T-helper 9 cell (primary cell): ENCODE measurements at places on chromosomes 2 and 18.

DNA sequence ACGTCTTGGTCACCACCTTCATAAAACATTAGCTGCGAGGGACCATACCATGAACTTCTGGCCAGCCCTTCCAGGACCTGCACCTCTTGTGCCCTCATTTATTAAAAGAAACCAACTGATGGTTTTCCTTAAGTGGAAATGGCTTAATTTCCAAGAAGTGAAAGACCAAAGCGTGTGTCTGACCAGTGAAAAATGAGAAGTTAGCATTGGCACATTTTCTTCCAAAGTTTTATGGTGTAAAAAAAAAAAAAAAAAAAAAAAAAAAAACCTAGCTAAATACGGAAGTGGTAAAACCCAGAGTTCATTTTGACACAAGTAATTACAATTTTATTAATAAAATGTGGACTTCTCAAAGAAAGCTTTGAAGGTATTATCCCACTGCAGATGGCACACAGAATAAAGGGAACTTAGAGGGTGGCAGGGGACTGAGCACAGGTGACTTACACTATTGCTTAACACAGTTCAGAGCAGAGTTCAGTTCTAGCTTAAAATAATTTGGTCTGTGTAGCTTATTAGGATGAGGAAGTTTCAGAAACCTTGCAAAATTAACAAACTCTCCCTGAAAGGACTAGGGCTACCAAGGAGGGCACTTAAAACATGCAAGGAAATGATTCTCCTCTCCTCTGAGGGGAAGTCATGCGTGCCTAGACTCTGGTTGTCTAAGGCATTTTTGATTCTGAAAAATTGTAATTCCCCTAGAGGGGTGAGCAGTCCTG, 42.2 kb upstream of the EPG5 start:
- DNase-seq, result no peak

DNA sequence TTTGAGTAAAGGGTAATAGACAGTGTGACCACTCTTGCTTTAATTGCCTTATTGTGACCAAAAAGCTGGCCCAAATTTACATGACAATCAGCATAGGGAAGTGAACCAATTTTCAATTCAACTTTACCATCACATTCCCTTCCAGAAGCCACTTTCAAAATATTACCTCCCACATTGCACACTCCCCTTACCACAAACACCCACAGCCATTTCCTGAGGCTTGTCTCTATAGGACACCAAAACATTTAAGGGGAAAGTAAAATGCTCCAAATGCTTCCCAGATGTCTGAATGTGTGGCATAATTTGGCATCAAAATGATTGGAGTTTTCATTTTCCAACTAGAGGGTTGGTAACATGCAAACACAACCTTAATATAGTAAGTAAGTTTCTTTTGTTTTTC, 616.1 kb downstream of the SLC4A3 start:
- no peak for DNase-seq

- no peak for DNase-seq
These were observed 163.9 kb upstream of the ID2 start for GRCh38 chr2:8517850-8518498.

- DNase-seq, result no peak
These were observed 131.0 kb upstream of the TRIB2 start for GRCh38 chr2:12585784-12586183.

- DNase-seq, result no peak
These were observed 907.7 kb downstream of the TMEM182 start for GRCh38 chr2:103669531-103669930.

GRCh38 chr18:66616523-66616983, 12.7 kb upstream of the CDH19 start:
- no peak for DNase-seq

- DNase-seq, result no peak
These were observed 15.2 kb downstream of the R3HDM1 start for GRCh38 chr2:135546436-135546835.

DNA sequence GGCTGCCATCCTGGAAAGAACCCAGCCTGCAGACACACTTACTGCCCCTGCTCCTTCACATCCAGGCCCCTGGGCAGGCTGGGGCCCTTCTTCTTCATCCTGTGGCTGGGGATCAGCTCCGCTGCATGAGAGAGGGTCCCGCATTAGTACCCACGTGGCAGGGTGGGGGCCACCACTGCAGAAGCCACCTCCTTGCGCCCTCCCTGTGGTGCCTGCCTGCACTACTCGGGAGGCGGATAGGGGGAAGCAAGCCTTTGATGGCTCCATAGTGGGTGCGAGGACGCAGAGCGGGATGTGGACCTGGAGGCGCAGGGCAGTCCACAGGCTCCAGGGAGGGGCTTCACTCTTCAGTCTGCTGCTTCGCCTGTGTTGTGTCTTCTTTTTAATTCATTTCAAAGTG, 46.7 kb downstream of the GPC1 start:
- no peak for DNase-seq

GRCh38 chr18:48193521-48194492, 215.4 kb downstream of the ZBTB7C start:
- no peak for DNase-seq

DNA sequence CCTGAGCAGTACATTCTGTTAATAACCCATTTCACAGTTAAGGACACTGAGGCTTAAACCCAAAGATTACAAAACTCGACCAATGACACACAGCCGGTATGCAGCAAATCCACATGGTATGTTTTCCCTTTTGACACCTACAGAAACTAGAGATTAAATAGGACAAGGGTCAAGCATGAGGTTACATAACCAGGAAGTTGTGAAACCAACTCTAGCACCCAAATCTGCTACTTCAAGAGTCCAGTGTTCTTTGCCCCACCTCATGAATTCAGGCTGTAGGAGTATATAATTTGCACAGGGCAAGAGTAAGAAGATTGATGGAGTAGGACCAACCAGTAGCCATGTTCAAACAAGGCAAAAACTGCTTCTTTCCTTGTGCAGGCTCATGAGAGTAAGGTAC, 249.8 kb downstream of the BCL11A start:
- DNase-seq, result no peak

- no peak for DNase-seq
These were observed 61.3 kb downstream of the CUL3 start for GRCh38 chr2:224523626-224524577.

DNA sequence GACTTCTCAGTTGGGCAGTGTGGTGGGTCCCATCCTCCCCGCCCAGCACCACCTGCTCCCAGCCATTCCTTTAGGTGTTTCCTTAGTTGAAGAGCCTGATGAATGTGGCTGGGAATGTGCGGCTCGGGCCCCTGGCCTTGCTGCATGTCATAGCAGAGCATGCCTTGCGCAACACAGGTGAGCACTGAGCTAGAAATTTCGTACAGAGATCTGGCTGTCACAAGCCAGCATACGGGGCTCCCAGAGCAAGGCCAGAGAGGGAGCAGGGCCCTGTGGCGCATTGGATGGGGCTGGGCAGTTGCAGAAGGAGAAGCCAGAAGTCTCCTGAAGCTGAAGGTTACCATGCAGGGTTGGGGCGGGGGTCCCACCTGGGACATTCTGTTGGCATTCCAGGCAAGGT, 129.7 kb downstream of the WDSUB1 start:
- DNase-seq, result no peak

DNA sequence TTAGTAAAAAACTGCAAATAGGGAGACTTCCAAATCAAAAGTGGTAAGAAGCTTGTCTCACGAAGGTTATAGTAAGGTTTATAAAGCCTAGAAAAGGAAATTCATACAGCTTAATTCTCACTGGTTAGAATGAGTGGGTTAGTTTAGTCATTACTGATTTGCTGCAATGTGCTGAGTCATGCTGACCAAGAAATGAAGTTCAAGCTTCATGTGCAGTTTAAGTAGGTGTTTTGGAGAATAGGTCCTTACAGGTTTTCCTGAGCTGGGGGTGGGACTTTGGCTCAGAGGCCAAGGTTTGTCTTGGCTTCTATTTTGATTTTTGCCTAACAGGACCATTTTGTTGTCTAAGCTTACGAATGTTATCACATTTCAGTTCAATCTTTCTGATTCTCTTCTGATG, 15.1 kb downstream of the CLIP4 start:
- DNase-seq, result no peak

- no peak for DNase-seq
These were observed 1.7 kb upstream of the FOSL2 start for GRCh38 chr2:28390746-28391563.

DNA sequence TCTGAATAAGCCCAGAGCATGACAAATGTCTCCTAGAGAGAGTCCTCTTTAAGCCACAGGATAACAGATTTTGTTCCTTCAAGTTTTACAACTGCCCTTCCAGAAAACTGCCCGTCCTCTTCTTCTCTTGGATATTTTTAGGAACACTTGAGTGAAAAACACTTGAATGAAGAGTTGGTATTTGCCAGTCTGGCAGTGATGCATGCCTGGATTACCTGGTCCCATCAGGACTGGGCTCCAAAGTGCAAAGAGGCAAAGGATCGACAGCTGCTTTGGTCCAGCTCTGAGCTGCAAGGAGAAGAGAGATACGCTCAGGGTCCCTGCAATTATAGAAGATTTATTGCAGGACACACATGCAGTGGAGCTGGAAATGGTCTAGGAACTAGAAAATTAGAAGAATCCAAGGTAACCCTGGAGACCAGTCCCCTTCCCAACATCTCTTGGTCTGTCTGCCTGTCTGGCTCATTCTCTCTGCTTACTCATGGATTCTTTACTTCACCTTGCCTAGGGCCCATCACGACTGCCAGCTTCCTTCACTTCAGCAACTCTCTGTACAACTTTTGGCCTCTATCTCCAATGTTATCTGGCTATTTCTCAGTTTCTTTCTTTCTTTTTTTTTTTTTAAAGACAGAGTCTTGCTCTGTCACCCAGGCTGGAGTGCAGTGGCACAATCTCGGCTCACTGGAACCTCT, 112.1 kb upstream of the SIX2 start:
- DNase-seq, result no peak

DNA sequence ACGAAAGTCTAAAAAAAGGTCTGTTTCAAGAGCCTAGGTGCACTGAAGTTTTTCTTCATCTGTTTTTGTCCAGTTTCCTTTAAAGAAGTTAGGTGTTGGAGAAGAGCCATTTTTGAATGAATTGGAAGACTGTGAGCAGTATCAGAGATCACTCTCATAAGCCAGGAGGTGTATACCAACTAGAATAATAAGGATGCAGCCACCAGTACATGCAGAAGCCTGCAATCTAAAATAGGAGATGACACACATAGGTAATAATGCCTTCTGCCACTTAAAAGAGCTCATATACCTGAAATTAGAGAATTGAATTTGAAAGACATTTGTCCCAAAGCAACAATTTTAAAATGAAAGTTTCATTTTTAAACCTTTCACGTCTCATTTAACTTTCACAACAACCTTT, 81.7 kb downstream of the RBMS1 start:
- DNase-seq, result no peak

DNA sequence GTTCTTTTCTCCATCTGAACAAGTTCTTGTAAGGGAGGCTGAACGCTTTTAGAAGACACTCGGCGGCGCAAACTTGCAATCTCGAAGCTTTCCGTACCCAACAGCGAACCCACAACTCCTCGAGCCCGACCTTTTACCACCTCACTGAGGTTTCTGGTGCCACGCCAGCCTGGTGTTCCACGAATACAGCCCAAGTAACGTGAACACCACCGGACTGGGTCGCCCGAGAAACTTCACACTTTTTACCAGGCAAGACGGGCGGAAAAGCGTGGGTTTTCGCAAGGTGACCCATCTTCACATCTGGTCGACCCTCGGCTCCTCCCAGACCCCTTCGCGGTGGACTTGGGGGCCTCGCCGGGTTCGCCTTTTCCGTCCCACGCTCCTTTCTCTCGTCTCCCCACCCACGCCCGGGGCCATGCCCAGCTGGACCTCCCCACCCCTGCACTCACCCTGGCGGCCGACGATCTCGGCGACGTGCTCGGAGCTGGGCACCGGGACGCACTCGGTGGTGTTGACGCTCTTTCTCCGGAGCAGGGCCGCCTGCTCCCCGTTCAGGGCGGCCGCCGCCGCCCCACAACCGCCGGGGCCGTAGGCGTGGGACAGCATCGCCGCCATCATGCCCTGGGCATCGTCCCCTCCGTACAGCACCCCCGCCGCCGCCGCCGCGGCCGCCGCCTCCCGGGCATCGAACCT, 1.2 kb downstream of the MEX3C start:
- DNase-seq, result peak; percentile 30

GRCh38 chr18:13366541-13366940, 148.0 kb downstream of the LDLRAD4 start:
- no peak for DNase-seq

- no peak for DNase-seq
These were observed 55.5 kb downstream of the SGPP2 start for GRCh38 chr2:222479859-222480258.

DNA sequence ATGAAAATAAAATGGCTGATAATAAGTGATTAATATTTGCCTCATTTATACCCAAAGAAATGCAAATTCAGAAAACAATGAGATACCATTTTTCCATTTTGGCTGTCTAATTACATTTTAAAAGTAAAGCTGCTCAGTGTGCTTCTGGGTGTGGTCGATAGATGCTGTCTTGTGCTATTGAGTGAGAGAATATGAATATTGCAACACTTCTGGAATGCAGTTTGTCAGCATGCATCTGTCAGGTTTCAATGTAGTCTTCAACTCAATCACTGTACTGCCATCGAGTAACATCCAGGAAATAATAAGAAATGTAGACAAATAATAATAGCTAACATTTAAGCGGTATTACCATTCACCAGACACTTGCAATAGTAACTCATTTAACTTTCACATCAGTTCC, 3.9 kb downstream of the IL18R1 start:
- DNase-seq, result no peak

DNA sequence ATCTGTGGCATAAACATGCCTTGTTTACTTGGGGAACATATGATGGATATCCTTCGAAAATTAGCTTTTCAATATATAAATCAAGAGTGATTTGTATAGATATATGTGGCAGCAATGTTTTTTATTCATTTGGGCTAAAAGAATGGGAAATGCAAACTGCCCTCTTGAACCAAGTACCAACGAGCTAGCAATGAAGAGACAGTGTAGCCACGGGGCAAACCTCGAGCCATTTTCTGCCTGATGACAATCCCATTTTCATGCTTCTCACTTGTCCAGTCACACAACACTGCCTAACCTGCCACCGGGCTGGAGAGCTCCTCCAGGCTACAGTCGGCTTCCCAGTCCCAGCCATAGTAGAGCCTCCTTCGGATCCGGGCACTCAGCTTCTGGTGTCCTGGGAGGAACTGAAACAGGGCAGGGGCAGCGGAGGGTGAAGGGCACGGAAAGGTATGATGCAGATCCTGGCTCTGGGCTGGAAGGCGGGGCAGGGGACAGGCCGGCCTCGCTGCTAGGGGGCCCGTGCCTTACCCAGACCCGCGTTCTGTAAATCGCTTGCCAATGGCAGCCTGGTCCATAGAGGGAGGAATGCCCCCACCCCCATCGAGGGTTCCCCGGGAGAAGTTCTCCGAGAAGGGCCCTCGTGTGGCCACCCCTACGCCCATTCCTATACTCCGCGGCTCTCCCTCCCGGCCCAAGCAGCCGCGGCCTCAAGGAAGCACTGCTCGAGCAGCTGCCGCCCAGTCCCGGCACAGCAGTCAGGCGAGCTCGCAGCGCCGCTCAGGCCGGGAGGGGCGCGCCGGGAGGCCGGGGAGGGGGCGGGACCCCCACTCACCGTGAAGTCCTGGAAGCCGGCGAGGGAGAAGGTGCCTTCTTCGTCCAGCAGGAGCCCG, 552 bp downstream of the CNPPD1 start:
- no peak for DNase-seq
